HCT116 (cell line): ENCODE measurements at places on chromosomes 6 and 20.

DNA sequence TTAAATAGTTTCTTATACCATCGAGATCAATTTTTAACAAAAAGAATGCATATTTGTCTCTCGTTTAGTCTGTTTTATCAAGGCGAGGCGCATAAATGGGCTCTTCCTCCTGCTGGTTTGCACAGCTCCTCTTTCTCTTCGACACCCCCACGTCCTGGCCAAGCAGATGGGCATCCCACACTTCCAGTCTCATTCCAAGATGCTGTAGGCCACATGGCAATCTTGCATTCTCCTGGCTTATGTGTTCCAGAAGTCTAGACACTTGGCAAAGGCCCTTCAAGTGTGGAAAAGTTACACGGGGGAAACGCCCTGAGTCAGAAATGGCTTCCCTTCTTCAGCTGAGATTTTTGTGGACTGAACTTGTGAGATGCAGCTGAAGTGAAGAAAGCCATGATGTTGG, 447.1 kb downstream of the QKI start:
- no peak for DNase-seq

DNA sequence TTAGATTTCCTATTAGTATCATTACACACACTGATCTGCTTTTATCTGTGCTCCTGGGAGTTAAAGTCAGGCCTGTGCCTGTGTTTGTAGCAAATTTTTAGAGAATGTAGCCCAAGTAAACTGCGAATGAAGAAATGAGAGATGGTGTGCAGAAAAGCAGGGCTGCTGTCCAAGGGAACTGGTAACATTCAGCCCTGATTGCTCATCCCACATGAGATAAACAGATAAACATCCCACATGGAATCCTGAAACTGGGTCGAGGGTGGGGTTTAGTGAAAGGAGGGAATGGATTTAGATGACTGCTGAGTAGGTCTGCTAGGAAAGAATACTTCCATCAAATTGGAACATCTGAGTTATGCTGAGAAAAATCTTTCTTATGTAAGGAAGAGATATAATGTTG, 69.1 kb downstream of the GRIK2 start:
- no peak for DNase-seq

DNA sequence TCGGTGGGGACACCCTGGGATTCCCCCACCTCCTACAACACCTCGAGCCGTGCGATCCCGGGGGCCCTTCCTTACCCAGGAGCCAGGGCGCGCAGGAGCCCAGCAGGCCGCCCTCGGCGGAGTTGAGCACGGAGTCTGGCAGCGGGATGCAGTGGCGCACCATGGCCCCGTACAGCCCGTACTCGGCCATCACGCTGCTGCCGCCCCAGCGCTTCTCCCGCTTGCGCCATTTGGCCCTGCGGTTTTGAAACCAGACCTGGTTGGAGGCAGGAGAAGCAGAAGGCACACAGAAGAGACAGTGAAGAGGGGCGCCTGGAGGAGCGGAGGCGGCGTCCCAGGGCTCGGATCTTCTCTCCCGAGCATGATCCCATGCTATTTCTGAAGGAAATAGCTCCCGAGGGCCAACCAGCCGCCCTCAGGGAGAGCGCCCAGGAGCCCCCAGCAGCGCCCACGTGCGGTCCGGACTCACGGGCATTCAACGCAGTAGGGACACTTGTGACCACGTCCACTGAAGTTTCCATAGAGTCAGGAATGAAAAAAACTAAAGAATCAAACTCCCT, 4.3 kb downstream of the VSX1 start:
- DNase-seq = no peak

DNA sequence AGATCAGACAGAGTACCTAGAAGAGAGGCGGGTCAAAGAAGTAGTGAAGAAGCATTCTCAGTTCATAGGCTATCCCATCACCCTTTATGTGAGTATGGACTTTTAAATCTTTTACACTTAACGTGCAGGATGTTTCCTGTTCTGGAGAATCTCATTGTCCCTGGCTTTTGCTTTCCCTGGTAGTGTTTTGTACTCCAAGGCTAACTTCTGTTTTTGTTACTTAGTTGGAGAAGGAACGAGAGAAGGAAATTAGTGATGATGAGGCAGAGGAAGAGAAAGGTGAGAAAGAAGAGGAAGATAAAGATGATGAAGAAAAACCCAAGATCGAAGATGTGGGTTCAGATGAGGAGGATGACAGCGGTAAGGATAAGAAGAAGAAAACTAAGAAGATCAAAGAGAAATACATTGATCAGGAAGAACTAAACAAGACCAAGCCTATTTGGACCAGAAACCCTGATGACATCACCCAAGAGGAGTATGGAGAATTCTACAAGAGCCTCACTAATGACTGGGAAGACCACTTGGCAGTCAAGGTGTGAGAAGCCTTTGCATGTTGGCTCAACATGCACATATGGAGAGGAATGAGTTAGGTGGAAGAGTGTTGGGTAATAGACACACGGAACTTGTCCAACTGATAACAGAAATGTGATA, 3.3 kb downstream of the HSP90AB1 start:
- DNase-seq = no peak

GRCh38 chr6:149311766-149312165, 5.7 kb upstream of the TAB2 start:
- DNase-seq = no peak

- no peak for DNase-seq
These were observed 31.9 kb downstream of the GINS1 start for GRCh38 chr20:25439328-25439727.

DNA sequence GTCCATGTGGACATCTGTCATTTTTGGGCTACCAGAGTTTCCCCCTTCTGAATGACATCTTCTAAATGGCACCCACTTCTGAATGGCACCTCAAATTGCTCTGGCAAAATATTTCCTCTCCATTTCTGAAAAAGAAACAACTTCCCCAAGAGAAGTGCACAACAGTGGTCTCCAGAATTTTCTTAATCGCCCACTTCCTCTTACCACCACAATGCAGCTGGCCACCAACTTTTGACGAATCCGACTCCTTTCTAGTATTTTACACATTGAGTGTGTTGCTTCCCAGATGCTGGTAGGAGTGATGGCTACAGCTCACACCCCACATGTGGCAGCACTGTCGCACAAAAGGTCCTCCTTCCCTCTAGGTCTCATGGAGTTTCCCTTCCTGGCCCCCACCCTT, 216.1 kb downstream of the FOXA2 start:
- DNase-seq = no peak

GRCh38 chr6:116087437-116088027, 13.1 kb upstream of the NT5DC1 start:
- DNase-seq = no peak

GRCh38 chr6:15547400-15547799, 115.4 kb downstream of the DTNBP1 start:
- no peak for DNase-seq

- DNase-seq = no peak
These were observed 148.9 kb downstream of the MAFB start for GRCh38 chr20:40540166-40540565.
